ENCODE measurements at places on chromosomes 2 and 18. TPM values are rescaled to one million over a fixed set of nuclear protein-coding genes. Genes with fewer than 3 reads are reported as not detected.

Gene SS18
- 70.1 TPM for total RNA-seq

Gene DSG4
- total RNA-seq, result 0.04 TPM

Gene ANKMY1
- 10.2 TPM for total RNA-seq

Gene FSHR
- total RNA-seq, result not detected

Data from PC-3 (cell line).